ENCODE measurements at places on chromosomes 2 and 18.

DNA sequence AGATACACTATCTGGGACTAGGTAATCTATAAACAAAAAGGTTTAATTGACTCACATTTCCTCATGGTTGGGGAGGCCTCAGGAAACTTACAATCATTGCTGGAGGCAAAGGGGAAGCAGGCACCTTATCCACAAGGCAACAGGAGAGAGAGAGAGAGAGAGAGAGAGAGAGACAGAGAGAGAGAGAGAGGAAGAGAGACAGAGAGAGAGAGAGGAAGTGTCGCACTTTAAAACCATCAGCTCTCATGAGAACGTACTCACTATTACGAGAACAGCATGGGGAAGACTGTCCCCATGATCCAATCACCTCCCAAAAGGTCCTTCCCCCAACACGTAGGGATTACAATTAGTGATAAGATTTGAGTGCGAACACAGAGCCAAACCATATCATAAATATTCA is 253.5 kb upstream of the TRIB2 start:
- no peak for DNase-seq

GRCh38 chr2:190679813-190680591 is 31.1 kb downstream of the NAB1 start:
- peak; percentile 60 for DNase-seq

DNA sequence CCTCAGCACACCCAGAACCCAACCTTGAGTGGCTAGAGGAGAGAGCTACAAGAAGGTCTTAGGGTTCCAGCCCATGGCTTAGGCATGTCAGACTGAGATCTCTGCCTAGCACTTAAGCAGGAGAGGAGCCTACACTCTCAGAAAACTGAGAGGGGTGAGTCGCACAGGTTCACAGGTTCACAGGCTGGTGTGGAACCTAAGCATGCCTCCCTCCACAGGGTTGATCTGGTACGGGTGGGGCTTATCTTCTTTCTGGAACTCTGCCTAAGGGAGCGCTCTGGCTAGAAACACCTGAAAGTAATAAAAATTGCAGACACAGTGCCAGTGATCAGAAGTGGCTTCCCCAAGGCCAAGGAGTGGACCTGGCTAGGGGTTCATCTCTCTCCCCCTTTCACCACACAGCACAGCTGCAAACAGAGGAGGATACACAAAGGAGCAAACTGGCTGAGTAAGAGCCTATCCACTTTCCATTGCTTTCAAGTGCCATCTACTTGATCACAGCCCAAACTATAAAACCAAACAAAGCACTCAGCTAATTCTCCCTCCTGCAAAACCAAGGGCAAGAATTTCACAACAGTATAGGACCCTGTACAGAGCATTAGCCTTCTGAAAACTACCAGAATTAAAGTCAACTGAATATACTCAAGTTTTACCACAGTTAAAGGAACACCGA is 481.9 kb upstream of the SETBP1 start:
- DNase-seq: no peak

GRCh38 chr2:69966496-69966895 is 5.1 kb upstream of the ASPRV1 start:
- DNase-seq: no peak

GRCh38 chr2:119873350-119874315 is 113.9 kb downstream of the PTPN4 start:
- DNase-seq: no peak

- no peak for DNase-seq
These were observed 406.8 kb downstream of the THSD7B start for GRCh38 chr2:137172162-137172561.
